NCI-H146 (cell line): ENCODE measurements at places on chromosomes 12 and 14.

- no peak for DNase-seq
These were observed 105.4 kb upstream of the BCL2L14 start for GRCh38 chr12:11965258-11965910.

- no peak for DNase-seq
These were observed 163.4 kb downstream of the SAMD4A start for GRCh38 chr14:54730156-54730961.

GRCh38 chr12:64819816-64820402 is 4.5 kb upstream of the TBC1D30 start:
- no peak for DNase-seq

- DNase-seq = no peak
These were observed 34.8 kb downstream of the CRACR2A start for GRCh38 chr12:3718100-3718499.
